ENCODE measurements at places on chromosomes 3 and 15. TPM values are rescaled to one million over a fixed set of nuclear protein-coding genes. Genes with fewer than 3 reads are reported as not detected.

The FANCD2OS gene
- total RNA-seq = not detected

The C3orf52 gene
- 0.31 TPM for total RNA-seq

The PPP1R14D gene
- not detected for total RNA-seq

The GOLGA8T gene
- total RNA-seq = 0.16 TPM

The ZBTB11 gene
- 68.2 TPM for total RNA-seq

The CACNA2D2 gene
- 2.2 TPM for total RNA-seq

The C3orf85 gene
- not detected for total RNA-seq

The LEO1 gene
- total RNA-seq = 42.1 TPM

The WWTR1 gene
- total RNA-seq = 8.0 TPM

The SOX14 gene
- not detected for total RNA-seq

The POLQ gene
- total RNA-seq = 1.7 TPM

The ABTB1 gene
- 4.7 TPM for total RNA-seq

The MINAR1 gene
- 3.6 TPM for total RNA-seq

The CDC25A gene
- total RNA-seq = 3.7 TPM

The DISP2 gene
- total RNA-seq = 9.2 TPM

The ERICH6 gene
- not detected for total RNA-seq

The LSAMP gene
- 47.3 TPM for total RNA-seq

The FEZF2 gene
- total RNA-seq = 15.0 TPM

The SLC22A14 gene
- 0.31 TPM for total RNA-seq

The TLR9 gene
- under 0.01 TPM for total RNA-seq

The CTXN2 gene
- total RNA-seq = 0.16 TPM

The TMEM89 gene
- not detected for total RNA-seq

The FMN1 gene
- total RNA-seq = 3.9 TPM

The PTPRG gene
- 81.4 TPM for total RNA-seq

The CAND2 gene
- 14.5 TPM for total RNA-seq

The PLA2G4E gene
- not detected for total RNA-seq

Measured in occipital lobe (tissue), 3 donors.